Fibroblast of the conjunctiva (primary cell): ENCODE measurements at places on chromosomes 13 and 19.

DNA sequence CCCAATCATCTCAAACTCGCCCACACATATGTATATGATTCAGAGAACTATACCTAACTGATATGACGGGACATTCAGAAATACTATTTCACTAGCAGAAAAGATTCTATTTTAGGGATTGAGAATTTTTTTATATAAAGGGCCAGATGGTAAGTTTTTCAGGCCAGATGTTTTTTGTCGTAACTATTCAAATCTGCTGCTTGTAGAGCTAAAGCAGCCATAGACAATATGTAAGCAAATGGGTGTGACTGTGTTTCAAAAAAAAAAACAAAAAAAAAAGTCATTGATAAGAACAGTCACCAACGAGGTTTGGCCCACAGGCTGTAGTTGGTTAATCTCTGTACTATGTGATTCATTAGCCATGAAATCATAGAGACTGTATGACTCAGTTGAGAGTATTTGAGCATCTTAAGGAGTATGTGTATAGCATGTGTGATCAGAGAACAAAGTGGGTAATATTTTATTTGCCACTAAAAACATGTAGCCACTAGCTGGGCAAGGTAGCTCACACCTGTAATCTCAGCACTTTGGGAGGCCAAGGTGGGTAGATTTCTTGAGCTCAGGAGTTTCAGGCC is 2724.7 kb downstream of the PCDH9 start:
- peak; percentile 24 for DNase-seq

GRCh38 chr13:21636656-21637055 is 32.7 kb upstream of the MICU2 start:
- DNase-seq, result no peak

DNA sequence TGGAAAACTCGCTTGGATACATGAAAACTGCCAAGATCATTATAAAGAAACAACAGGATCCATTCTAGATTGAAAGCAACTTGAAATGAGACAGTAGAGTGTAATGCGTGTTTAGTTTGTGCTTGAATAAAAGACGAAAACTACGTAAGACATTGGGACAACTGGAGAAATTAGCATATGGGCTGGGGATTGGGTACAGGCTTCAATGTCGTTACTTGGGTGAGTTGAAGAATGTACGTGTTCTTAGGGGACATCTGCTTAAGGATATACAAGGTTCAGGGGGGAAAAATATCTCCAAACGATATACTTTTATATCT is 471 bp upstream of the ERVK3-1 start:
- DNase-seq, result no peak

DNA sequence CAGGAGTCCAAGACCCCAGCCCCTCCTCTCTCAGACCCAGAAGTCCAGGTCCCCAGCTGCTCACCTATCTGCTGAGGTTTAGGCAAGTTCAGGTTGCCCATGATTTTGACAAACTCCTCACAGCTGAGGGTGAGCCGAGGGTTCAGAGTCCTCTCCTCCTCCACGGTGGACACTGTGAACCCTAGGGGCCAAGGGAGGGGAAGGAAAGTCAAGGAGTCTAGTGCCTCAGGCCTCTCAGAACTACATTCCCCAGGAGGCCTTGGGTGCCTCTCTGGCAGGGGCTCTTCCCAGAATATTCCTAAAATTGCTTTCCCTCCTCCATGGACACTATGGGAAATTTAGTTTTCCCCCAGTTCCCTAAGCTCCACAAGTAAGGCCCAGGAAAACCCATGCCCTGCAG is 3.3 kb upstream of the PHLDB3 start:
- DNase-seq, result no peak

- no peak for DNase-seq
Observed at GRCh38 chr19:48866692-48867091, 1.7 kb downstream of the PLEKHA4 start.

DNA sequence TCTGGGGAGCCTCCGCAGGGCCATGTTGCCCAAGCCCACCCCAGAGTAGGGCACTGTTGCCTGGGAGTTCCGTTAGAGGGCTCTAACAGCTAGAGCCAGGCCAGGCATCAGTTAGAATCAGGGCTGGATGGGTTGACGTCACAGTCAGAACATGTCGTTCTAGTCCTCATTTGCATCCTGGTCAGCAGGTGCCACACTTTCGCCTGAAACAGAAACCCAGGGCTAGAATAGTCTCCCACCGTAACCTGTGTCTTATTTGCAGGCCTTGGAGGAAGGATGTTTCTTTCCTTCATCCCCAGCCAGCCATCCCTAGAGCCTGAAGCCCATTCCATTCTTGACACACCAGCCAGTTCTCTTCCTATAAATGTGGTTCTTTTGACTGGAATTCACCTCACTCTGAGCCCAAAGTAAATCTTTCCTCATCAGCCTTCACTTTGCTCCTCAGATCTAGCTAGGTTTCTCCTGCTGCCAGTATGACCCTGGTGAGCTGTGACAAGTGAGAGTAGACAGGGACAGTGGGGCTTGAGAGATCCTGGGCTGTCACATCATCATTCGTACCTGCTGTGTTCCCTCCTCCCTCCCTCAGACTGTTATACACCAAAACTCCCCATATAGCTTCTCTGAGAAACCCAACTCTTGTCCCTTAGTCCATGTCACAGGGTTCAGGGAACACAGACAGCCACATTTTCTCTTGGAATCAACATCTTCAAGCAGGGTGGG is 12.2 kb upstream of the CCDC97 start:
- DNase-seq, result no peak

DNA sequence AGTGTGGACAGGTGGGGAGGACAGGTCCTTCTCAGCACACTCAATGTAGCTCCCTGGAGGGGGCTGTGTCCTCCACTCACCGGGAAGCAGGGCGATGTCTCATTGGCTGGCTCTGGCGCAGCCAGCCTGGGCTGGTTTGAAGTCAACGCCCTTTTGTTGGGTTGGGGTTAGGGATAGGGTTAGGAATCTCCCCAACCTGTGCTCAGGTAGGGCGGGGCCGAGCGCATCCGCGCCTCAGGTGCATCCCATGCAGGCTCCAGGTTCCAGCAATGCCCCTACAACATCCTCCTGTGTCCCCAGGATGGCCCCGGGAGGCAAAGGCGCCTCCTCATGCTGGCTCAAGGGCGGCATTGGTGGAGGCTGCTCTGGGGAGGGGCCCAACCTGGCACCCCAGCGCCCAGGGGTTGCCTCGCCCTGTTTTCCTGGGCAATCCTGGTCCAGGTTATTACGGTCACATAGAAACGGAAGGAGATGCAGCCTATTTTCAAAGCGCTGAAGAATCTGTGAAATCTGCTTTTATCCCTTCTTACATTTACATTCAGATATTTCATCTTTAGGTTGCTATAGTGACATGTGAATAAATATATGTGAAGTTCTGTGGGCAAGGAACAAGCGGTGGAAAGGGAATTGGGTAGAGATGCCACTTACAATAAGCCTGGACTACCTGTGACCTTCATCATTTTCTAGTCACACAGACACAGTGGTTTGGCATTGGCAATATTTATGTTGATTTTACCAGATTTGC is 74.3 kb downstream of the TM9SF2 start:
- no peak for DNase-seq

GRCh38 chr19:19209372-19209771 is 2.4 kb upstream of the NCAN start:
- DNase-seq, result no peak
